ENCODE measurements at places on chromosomes 7 and 10. TPM values are rescaled to one million over a fixed set of nuclear protein-coding genes. Genes with fewer than 3 reads are reported as not detected.

The ELFN1 gene
- 13.4 TPM for polyA plus RNA-seq

The CRTAC1 gene
- 46.4 TPM for polyA plus RNA-seq

The SPAG6 gene
- polyA plus RNA-seq, result 1.2 TPM

The SRGN gene
- 18.4 TPM for polyA plus RNA-seq

The TMEM184A gene
- 6.4 TPM for polyA plus RNA-seq

The PTN gene
- polyA plus RNA-seq, result 163 TPM

The PAX4 gene
- not detected for polyA plus RNA-seq

The ASB10 gene
- polyA plus RNA-seq, result not detected

The HPSE2 gene
- 0.60 TPM for polyA plus RNA-seq
